ENCODE measurements at places on chromosomes 13 and 19.

DNA sequence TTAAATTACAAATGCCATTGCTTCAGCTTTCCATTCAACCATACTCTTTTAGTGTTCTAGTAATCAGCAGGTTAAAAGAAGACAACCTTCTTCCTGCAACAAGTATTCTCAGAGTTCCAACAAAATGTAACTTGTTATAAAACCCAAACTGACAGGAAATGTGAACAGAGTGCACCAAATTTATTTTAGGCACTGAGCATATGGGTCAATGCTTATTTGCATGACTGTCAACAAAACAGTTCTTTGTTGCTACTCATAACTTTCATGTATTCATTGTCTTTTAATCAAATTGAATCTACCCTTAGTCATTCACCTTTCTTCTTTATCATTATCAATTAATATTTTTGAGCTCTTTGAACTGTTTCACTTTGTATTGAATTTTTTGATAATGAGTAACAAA is 554.1 kb downstream of the DACH1 start:
- no peak for DNase-seq

DNA sequence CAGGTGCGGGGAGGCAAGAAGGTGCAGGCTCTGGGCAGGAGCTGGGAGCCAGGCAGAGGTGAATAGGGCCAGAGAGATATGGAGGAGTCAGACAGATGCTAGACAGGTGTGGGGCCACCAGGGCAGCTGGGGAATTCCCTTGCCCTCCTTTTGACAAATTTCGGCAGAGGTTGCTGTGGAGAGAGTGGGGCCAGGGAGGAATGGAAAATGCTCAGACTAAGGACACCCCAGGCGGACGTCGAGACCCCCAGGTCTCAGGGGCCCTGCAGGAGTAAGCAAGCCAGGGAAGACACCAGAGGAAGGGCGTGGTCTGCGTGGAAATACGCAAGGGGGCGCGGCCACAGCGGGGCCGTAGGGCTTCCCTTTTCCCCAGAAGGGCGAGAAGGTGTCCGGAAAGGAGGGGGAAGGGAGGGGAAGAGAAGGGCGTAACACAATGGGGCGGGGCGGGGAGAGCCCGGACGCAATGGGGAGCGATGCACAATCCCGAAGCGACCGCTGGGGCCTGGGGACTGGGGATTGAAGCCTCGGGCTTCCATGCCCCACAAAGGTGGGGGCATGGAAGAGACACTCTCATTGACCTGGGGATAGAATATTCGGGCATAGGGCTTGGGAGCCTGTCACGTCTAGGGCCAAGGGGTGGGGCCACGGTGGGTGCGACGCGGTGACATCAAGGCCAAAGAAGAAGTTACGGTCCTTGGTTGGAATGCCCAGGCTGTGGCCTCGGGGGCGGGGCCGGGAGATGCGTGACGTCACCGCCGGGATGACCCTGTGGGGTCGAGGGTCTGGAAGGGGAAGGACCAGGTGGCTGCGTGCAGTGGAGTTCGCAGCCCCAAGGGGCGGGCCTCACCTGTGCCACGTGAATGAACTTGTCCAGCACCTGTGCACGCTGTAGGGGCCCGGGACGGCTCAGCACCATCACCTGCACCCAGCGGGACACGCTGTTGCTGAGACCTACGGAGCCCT is 8.2 kb downstream of the RASGRP4 start:
- no peak for DNase-seq

DNA sequence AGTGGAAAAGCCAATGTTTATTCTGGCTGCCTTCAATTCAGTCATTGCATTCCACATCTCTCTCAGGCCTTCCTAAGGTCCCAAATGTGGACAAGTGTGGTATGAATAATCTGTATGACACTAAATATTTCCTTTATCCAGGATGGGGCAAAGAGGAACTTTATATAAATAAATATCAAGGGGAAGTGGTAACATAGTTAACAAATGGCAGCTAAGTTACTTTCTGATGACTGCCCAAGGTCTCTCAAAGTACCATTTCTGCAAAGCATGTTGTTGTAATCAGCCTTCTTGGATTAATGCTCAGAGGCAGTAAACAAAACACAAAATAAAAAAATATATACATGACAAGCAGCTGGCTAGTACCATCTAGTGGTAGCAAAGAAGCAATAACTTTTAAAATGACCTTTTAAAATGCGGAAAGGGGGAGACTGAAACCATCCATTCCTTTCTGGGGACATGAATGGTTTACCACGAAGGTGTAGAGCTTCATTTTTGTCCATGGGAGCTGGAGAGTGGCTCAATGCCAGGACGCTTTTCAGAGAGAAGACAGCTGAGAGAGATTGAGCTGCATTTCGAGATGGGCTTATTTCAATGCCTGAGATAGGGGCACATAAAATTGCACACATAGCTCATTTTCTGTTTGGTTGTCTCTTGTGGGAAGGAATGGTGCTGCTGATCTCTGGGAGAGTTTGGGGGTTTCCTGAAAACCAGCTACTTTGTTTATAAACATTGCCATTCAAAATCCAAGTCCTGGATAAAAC is 259.2 kb downstream of the RFC3 start:
- peak; percentile 34 for DNase-seq

DNA sequence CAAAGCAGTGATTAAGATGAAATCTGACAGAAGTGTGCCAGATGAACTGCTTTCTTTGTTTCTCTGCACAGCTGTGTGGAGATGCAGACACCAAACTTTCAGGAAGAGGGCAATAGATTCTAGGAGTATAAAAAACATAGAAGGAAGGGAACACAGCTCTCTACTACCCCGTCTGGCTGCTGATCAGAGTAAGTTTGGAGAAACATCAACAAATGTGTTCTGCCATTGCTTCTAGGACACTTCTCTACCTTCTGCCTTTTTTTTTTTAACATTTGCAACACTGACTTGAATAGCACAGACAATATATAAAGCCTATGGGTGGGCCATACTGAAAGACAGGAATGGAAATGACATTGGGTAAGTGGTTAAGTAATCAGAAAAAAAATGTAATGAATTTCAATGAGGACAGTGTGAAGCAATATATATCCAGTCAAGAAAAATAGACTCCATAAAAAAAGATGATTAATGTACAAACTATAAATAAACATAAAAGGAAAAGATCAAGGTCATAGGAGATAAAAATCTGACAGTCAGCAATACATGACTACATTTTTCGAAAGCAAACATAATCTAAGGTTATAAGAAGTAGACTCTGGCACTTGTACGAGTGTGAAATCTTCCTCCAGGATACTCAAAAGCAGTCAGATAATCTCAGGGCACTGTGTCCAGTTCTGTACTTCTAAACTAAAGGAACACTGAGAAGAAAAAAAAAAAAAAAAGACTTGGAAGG is 21.4 kb downstream of the NUFIP1 start:
- DNase-seq: no peak

GRCh38 chr19:44757057-44757734 is 8.7 kb downstream of the BCL3 start:
- DNase-seq: peak; percentile 77

GRCh38 chr19:2556221-2557092 is 80.5 kb downstream of the GADD45B start:
- DNase-seq: no peak

- peak; percentile 100 for DNase-seq
Measured at GRCh38 chr19:6372594-6373095, at the start of gene ALKBH7. ALKBH7 (plus strand) TSS chr19:6372794; CDS start chr19:6372821, 27 bp downstream.

DNA sequence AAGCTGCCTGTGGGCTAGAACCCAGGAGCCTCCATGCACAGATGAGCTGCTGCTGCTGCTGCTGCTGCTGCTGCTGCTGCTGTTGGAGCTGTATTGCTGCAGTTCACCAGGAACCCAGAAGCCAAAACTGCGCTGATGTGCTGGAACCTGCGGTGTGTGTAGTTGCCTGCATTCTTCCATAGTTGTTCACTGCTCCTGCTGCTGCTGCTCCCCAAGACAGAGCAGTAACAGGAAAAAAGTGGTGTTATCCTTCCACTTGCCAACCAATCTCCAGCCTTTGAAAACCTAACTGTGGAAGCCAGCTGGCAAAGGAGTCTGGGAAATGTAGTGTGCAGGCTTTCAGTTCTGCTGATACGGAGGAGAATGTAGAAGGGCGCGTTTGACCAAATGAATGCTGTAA is 37.9 kb downstream of the ARHGAP35 start:
- DNase-seq: peak; percentile 85

GRCh38 chr19:28074773-28075172 is 1138.2 kb downstream of the UQCRFS1 start:
- no peak for DNase-seq

GRCh38 chr13:112968380-112968909 is 569 bp upstream of the MCF2L start:
- no peak for DNase-seq

DNA sequence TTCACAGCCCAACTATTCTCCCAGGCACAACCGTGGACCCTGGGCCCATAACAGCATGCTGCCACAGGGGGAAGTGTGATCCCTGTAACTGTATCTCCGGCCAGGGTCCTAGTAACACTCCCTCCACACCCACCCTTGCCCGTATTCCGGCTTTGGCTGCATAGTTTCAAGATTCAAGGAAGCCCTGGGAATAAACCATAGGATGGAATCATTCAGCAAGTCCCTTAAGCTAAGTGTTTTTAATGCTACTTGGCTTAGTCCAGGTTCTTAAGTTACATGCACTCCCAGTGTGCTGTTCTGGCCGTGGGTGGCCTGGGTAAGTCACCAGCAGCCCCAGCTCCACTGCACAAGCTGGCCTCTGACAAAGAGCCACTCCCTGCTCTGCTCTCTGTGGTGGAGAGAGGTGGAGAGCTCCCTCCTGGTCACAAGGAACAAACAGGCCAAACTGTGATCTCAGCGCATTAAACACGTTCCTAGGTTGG is 532.4 kb upstream of the SGCG start:
- DNase-seq: peak; percentile 5

- DNase-seq: peak; percentile 2
Measured at GRCh38 chr13:82330499-82330898, 1551.8 kb downstream of the SLITRK1 start.

GRCh38 chr19:1861599-1862031 is 1.8 kb downstream of the KLF16 start:
- DNase-seq: no peak

GRCh38 chr19:39158646-39159260 is 33.2 kb downstream of the PAK4 start:
- no peak for DNase-seq

DNA sequence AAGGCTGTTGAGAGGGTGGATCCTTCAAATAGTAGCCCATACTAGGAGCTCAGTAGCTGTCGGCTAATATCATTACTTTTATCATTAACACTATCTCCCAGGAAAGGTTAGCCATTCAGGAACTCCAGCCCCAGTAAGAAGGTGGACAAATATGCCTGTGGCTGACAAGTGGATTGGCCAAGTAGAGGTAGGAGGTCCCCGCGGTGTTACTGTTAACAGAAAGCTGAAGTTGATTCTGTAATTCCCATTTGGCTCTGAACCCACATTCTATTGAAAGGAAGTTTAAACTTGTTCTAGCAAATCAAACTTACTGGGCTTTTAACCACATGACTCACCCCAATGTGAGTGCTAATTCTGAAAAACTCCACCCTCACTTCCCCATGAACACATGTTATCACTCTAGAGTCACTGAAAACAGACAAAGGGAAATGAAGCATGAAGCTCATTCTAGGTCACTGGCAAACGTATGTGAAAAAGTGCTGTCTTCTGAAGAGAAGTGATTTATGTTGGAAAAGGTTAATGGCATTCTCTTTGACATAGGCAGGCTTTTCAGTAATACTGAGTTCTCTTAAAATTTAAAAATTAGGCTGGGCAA is 273.5 kb downstream of the FGF14 start:
- peak; percentile 37 for DNase-seq

GRCh38 chr19:403221-404027 is 5.5 kb downstream of the C2CD4C start:
- no peak for DNase-seq

- no peak for DNase-seq
Measured at GRCh38 chr19:30637926-30638325, 265.7 kb downstream of the ZNF536 start.

Measured in fibroblast of upper back skin (primary cell).